ENCODE measurements at places on chromosomes 13 and 19. TPM values are rescaled to one million over a fixed set of nuclear protein-coding genes. Genes with fewer than 3 reads are reported as not detected.
A peak's percentile ranks its signal among the peaks of the same experiment; 100 is the strongest.

DACH1 gene
- polyA plus RNA-seq, result 9.1 TPM

CPAMD8 gene
- 2.2 TPM for polyA plus RNA-seq

ARHGAP33 gene
- 8.3 TPM for polyA plus RNA-seq

GNA15 gene
- 2.1 TPM for polyA plus RNA-seq

REEP6 gene
- polyA plus RNA-seq, result 1.6 TPM

POGLUT2 gene
- 36.5 TPM for polyA plus RNA-seq

PSG2 gene
- 0.15 TPM for polyA plus RNA-seq

NAXD gene
- polyA plus RNA-seq, result 27.2 TPM

CYP4F3 gene
- polyA plus RNA-seq, result 0.07 TPM

RNF17 gene
- polyA plus RNA-seq, result 0.25 TPM

RFPL4AL1 gene
- polyA plus RNA-seq, result 1.2 TPM

PPM1N gene
- 0.97 TPM for polyA plus RNA-seq

- peaks cover 18% of the 10 kb centered on the region for H3K4me1 ChIP-seq
- H3K27me3 ChIP-seq, result no peaks in the 10 kb centered on the region
- peaks cover 48% of the 10 kb centered on the region for H3K36me3 ChIP-seq
- DNase-seq, result no peak
- H3K27ac ChIP-seq, result no peak overlapping the region
Observed at GRCh38 chr19:3513229-3514140, 7.4 kb downstream of the FZR1 start.

GRCh38 chr19:18203408-18203862, 407 bp downstream of the RAB3A start:
- H3K27me3 ChIP-seq, result peaks cover 3% of the 10 kb centered on the region
- DNase-seq, result peak; percentile 58
- peak overlapping the region; percentile 77 for H3K4me3 ChIP-seq
- peak overlapping the region; percentile 37 for H3K27ac ChIP-seq
- H3K36me3 ChIP-seq, result peaks cover 12% of the 10 kb centered on the region
- peaks cover 26% of the 10 kb centered on the region for H3K4me1 ChIP-seq

- no peaks in the 10 kb centered on the region for H3K4me1 ChIP-seq
- H3K36me3 ChIP-seq, result no peaks in the 10 kb centered on the region
- H3K4me3 ChIP-seq, result no peak overlapping the region
Observed at GRCh38 chr13:96481482-96481881, 391.6 kb downstream of the HS6ST3 start.

GRCh38 chr13:91168386-91168711, 179.1 kb upstream of the MIR17HG start:
- no peaks in the 10 kb centered on the region for H3K36me3 ChIP-seq
- no peaks in the 10 kb centered on the region for H3K4me1 ChIP-seq
- H3K27ac ChIP-seq, result no peak overlapping the region
- no peak overlapping the region for H3K4me3 ChIP-seq
- no peaks in the 10 kb centered on the region for H3K27me3 ChIP-seq

- H3K4me3 ChIP-seq, result no peak overlapping the region
- no peak overlapping the region for H3K27ac ChIP-seq
- DNase-seq, result no peak
- H3K4me1 ChIP-seq, result no peaks in the 10 kb centered on the region
Observed at GRCh38 chr13:112799394-112799793, 109.6 kb downstream of the ATP11A start.

DNA sequence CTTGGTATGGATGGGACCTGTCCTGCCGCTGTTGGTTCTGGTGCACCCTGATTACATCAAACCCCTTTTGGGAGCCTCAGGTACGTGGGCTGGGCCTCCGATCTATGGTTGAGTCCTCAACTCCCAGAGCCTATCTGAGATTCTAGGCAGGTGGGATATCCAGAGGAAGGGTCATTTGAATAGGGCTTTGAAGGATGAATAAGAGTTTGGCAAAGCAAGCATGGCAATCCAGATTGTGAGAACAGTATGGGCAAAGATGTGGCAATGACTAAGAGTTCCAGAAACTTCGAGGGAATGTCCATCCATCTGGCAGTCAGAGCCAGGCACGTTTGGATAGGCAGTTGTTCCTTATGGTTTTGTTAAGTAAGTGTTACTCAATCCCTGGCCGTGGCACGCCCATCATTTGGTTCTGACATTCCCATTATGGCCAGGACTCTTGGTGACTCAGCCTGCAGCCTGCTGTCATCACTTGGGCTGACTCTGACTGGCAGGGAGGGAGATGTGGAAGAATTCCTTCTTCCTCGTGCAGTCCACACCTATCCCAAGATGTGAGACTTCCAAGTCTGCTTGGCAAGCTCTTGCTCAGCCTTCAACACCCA, 21.5 kb downstream of the CYP4F22 start:
- no peak for DNase-seq
- no peaks in the 10 kb centered on the region for H3K36me3 ChIP-seq
- no peak overlapping the region for H3K27ac ChIP-seq
- no peaks in the 10 kb centered on the region for H3K4me1 ChIP-seq
- no peak overlapping the region for H3K4me3 ChIP-seq
- peaks cover 4% of the 10 kb centered on the region for H3K27me3 ChIP-seq

DNA sequence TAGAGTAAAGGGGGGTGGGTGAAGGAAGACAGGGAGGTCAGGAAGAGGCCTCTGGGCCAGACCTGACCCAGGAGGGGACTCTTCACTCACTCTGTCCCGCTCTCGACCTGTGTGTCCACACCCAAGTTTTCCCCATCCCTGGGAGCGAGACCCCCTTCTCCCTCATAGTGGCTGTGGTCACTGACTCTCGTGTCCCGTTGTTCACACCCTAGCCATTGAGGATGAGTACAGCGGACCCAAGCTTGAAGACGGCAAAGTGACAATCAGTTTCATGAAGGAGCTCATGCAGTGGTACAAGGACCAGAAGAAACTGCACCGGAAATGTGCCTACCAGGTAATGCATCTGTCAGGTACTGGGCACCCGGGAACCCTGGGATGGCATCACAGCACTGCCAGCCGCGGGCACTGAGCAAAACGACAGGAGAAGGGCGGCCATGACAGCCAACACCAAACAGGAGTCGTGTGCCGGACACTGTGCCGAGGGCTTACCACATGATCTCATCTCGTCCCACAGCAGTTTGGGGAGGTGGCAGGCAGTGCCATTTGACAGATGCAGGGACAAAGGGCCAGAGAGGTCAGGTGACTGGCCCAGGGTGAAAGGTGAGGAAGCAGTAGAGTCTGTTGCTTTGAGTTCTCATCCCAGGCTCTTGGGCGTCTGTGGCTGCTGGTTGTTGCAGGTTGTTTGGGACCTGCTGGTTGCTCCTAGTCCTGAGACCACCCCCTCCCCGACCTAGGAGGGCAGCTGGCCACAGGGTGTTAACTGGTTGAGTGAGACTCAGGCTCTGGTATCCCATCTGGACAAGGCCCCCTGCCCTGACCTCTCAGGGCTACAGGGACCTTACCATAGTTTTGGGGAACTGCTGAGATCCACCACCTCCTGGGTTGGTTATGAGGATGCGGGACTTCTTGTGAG, 29.6 kb downstream of the PPP5C start:
- peaks cover 35% of the 10 kb centered on the region for H3K36me3 ChIP-seq
- no peak overlapping the region for H3K4me3 ChIP-seq
- peaks cover 33% of the 10 kb centered on the region for H3K4me1 ChIP-seq
- DNase-seq, result no peak
- H3K27me3 ChIP-seq, result no peaks in the 10 kb centered on the region

DNA sequence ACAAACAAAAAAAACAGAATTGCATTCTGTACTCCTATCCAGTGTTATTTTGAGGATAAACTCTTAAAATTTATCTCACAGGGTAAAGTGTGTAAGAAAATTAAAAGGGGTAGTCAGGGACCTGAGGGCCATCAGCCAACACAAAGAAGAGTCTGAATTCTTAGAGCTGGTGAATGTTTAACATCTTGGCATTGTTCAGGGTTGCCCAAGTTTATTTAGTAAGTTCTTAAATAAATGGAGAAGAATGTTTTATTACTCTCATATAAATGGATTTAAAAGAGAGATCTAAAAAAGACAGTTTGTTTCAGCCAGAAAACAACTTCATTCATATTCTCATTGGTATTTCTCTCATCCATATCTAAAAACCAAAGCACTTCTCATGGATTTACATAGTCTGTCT, 171.7 kb downstream of the LACC1 start:
- H3K4me3 ChIP-seq, result no peak overlapping the region
- H3K27me3 ChIP-seq, result no peaks in the 10 kb centered on the region
- DNase-seq, result no peak
- no peaks in the 10 kb centered on the region for H3K36me3 ChIP-seq
- H3K27ac ChIP-seq, result peak overlapping the region; percentile 65

GRCh38 chr13:75879656-75880055, 243.5 kb downstream of the LMO7 start:
- no peak overlapping the region for H3K4me3 ChIP-seq
- no peaks in the 10 kb centered on the region for H3K27me3 ChIP-seq
- DNase-seq, result no peak

GRCh38 chr13:75867379-75868117, 231.4 kb downstream of the LMO7 start:
- no peaks in the 10 kb centered on the region for H3K27me3 ChIP-seq
- no peak overlapping the region for H3K4me3 ChIP-seq
- no peaks in the 10 kb centered on the region for H3K36me3 ChIP-seq
- DNase-seq, result no peak
- no peaks in the 10 kb centered on the region for H3K4me1 ChIP-seq
- H3K27ac ChIP-seq, result no peak overlapping the region

DNA sequence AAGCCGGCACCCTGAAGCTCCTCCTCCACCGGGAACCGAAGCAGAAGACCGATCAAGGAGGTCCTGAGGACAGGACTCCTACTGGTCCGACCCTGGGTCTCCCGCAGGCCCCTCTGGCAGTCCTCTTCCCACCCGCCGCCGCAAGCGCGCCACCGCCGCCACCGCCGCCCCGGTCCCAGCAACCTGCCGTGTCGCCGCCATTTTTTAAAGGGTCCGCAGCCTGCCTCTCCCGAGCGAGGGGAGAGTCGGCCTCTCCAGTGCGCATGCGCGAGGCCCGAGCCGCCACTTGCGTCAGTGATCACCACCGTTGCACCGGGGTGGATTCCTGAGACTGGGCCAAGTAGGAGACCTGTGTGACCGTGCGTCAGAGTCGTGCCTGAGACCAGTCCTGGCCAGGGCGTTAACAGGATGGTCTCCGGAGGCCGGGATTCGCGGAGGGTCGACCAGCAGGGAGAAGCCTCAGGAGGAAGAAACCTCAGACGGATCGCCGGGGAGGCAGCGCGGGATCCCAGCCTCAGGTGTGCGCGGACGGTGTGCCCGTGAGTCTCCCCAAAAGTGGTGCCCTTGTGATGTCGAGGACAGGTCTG, 51.6 kb downstream of the ZNF146 start:
- no peaks in the 10 kb centered on the region for H3K4me1 ChIP-seq
- no peak overlapping the region for H3K4me3 ChIP-seq
- no peak overlapping the region for H3K27ac ChIP-seq
- no peaks in the 10 kb centered on the region for H3K27me3 ChIP-seq
- no peaks in the 10 kb centered on the region for H3K36me3 ChIP-seq
- DNase-seq, result no peak

DNA sequence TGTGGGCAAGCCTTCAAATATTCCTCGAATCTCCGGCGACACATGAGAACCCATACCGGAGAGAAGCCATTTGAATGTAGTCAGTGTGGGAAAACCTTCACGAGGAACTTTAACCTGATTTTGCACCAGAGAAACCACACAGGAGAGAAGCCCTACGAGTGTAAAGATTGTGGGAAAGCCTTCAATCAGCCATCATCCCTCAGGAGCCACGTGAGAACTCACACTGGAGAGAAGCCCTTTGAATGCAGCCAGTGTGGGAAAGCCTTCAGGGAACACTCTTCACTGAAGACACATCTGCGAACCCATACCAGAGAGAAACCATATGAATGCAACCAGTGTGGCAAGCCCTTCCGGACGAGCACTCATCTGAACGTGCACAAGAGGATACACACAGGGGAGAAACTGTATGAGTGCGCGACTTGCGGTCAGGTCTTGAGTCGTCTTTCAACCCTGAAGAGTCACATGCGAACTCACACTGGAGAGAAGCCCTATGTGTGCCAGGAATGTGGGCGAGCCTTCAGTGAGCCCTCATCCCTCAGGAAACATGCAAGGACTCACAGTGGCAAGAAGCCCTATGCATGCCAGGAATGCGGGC, 28.8 kb downstream of the ZNF333 start:
- no peaks in the 10 kb centered on the region for H3K4me1 ChIP-seq
- peaks cover 58% of the 10 kb centered on the region for H3K36me3 ChIP-seq
- no peak for DNase-seq
- H3K27me3 ChIP-seq, result no peaks in the 10 kb centered on the region
- no peak overlapping the region for H3K27ac ChIP-seq
- H3K4me3 ChIP-seq, result no peak overlapping the region

DNA sequence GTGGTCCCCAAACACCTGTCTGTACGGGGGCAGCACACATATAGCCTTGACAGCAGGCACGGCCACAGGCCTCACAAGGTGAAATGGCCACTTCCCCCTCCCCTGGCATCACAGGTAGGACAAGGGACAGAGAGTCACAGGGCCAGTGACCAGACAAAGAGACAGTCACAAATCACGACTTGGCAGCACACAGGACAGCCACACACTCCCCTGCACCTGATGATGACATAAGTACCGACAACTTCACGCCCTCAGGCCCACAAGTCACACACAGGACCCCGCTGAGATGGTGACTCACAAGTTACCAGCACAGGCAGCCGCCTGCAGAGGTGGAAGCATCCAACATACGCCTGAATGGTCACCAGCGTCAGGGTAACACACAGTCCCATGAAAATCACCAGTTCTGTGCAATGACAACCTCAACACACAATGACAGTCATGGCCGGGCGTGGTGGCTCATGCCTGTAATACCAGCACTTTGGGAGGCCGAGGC, 16.5 kb downstream of the TYK2 start:
- H3K36me3 ChIP-seq, result peaks cover 86% of the 10 kb centered on the region
- H3K27me3 ChIP-seq, result no peaks in the 10 kb centered on the region
- H3K4me3 ChIP-seq, result no peak overlapping the region
- no peaks in the 10 kb centered on the region for H3K4me1 ChIP-seq

DNA sequence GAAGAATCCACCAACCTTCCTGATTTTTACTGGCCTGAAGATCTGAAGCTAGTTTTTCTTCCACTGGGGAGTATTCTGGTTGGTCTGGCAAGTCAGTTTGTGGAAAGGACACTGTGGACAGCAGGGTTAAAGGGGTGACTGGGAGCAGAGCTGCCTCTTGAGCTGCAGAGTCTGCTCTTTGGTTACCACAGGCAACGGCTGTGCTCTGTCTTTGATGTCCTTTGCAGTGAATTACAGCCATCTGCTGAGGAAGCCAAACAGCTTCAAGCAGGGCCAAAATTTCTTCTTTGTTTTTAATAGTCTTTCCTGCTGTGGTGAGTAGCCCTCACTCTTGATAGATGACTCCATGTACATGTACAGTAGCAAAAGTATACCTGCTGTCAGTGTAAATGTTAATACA, 75.7 kb downstream of the ZNF100 start:
- H3K27me3 ChIP-seq, result no peaks in the 10 kb centered on the region
- no peaks in the 10 kb centered on the region for H3K4me1 ChIP-seq
- peak; percentile 54 for DNase-seq
- no peaks in the 10 kb centered on the region for H3K36me3 ChIP-seq

All from muscle of leg (tissue), 16 donors.